ENCODE measurements at places on chromosomes 4 and X. TPM values are rescaled to one million over a fixed set of nuclear protein-coding genes. Genes with fewer than 3 reads are reported as not detected.

Gene TCEAL5
- polyA plus RNA-seq: 0.17 TPM

DNA sequence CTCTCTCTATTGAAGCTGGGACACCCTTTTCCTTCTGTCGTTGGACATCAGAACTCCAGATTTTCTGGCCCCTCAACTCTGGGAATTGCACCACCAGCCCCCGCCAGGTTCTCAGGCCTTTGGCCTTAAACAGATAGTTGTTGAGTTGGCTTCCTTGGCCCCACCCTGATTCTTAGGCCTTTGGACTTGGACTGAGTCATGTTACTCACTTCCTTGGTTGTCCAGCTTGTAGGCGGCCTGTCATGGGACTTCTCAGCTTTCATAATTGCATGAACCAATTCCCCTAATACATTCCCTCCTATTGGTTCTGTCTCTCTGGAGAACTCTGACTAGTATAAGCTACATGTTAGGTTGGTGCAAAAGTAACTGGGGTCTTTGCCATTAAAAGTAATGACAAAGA, 195.7 kb downstream of the GPAT3 start:
- H3K4me3 ChIP-seq: no peak overlapping the region
- no peaks in the 10 kb centered on the region for H3K27me3 ChIP-seq
- no peaks in the 10 kb centered on the region for H3K36me3 ChIP-seq
- DNase-seq: no peak
- no peak overlapping the region for H3K27ac ChIP-seq

GRCh38 chr4:126701756-126702155, 931.0 kb upstream of the INTU start:
- no peaks in the 10 kb centered on the region for H3K27me3 ChIP-seq
- H3K36me3 ChIP-seq: no peaks in the 10 kb centered on the region
- H3K4me3 ChIP-seq: no peak overlapping the region
- H3K27ac ChIP-seq: no peak overlapping the region
- no peaks in the 10 kb centered on the region for H3K4me1 ChIP-seq

GRCh38 chr4:1026115-1026514, 14.7 kb downstream of the FGFRL1 start:
- no peaks in the 10 kb centered on the region for H3K36me3 ChIP-seq
- no peaks in the 10 kb centered on the region for H3K4me1 ChIP-seq
- DNase-seq: no peak
- H3K27ac ChIP-seq: no peak overlapping the region
- H3K4me3 ChIP-seq: no peak overlapping the region
- H3K27me3 ChIP-seq: no peaks in the 10 kb centered on the region

DNA sequence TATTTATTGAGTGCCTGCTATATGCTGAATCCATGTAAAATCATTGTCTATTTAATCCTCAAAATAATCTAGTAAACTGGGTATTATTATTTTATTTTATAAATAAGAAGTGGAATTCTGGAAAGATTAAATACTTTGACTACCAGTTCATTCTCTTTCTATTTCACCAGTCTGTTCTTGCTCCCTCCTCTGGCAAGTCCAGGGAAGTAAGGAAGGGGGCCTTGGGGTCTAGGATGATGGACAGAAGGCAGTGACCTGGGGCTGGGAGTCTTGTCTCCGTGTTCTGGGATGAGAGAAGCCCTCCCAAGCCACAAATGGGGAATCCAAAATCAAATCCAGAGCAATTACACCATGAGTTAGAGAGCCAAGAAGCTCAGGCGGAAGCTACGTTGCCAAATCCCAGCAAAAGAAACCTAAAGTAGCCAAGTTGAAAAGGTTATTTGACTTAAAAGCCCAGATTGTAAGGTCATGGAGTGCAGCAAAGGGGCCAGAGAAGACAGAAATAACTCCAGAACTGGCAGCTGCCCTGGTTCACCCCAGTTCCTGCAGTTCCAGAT, 28.3 kb upstream of the PARM1 start:
- no peak overlapping the region for H3K27ac ChIP-seq
- no peaks in the 10 kb centered on the region for H3K27me3 ChIP-seq
- H3K36me3 ChIP-seq: no peaks in the 10 kb centered on the region
- H3K4me3 ChIP-seq: no peak overlapping the region
- H3K4me1 ChIP-seq: no peaks in the 10 kb centered on the region
- no peak for DNase-seq

Gene SPACA5
- polyA plus RNA-seq: 0.26 TPM

Gene PAGE2B
- not detected for polyA plus RNA-seq

DNA sequence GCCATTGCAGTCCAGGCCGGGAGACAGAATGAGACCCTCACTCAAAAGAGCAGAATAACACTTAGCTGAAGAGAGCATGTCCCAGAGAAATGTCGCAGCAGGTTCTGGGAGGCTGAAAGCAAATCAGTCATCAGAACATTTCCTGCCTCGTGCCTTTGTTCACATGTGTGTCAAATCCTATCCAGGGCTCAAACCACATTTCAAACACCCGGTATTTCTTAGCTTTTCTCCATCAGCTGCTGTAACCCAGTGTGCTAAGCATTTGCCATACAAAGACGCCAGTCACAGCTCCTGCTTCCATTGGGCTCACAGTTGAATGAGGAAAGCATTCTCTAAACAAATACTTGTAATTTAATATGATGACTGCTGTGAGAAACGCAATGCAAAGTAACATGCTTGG, 6.0 kb downstream of the PALLD start:
- H3K4me3 ChIP-seq: no peak overlapping the region
- no peaks in the 10 kb centered on the region for H3K27me3 ChIP-seq
- 0 out of 2 replicates have a peak, but pooled peaks cover 2% of the 10 kb centered on the region for H3K4me1 ChIP-seq

DNA sequence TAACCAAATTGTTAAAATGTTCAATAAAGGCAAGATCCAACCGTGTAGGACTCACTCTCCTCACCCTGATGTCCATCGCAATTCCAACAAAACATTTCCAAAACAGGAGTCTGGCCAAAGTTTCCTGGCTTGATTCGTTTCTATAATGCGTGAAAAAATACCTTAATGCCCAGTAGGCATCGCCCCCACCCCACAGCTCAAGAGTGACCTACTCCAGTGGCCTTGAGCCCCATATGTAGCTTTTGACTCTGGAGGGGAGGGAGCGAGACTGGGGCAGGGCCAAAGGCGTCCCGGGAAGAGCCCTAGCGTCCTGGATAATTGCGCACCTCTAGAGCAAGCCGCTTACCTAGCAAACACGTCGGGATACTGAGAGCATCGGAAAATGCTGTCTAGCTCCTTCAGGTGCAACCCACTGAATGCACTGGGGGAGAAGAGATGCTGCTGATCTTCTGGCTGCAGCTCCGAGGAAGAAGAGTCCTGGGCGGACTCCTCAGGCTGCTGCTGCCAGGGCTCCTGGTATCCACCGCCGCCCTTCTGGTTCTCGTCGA, 55.6 kb upstream of the NKAP start:
- H3K4me1 ChIP-seq: no peaks in the 10 kb centered on the region
- H3K27ac ChIP-seq: no peak overlapping the region
- H3K4me3 ChIP-seq: no peak overlapping the region
- peak; percentile 51 for DNase-seq
- H3K36me3 ChIP-seq: no peaks in the 10 kb centered on the region
